ENCODE measurements at places on chromosomes 7 and 10.

GRCh38 chr10:25745976-25746375 lies 188.1 kb upstream of the MYO3A start:
- H3K4me1 ChIP-seq: no peaks in the 10 kb centered on the region
- H3K4me3 ChIP-seq: no peak overlapping the region
- H3K27me3 ChIP-seq: no peaks in the 10 kb centered on the region
- no peak overlapping the region for H3K27ac ChIP-seq
- no peaks in the 10 kb centered on the region for H3K36me3 ChIP-seq

GRCh38 chr10:3625959-3626751 lies 158.9 kb downstream of the KLF6 start:
- no peak overlapping the region for H3K27ac ChIP-seq
- H3K27me3 ChIP-seq: no peaks in the 10 kb centered on the region
- DNase-seq: no peak

- no peaks in the 10 kb centered on the region for H3K4me1 ChIP-seq
- no peak overlapping the region for H3K27ac ChIP-seq
- H3K4me3 ChIP-seq: no peak overlapping the region
- no peaks in the 10 kb centered on the region for H3K27me3 ChIP-seq
- DNase-seq: no peak
Observed at GRCh38 chr10:108249940-108250339, 1085.4 kb upstream of the SORCS1 start.

DNA sequence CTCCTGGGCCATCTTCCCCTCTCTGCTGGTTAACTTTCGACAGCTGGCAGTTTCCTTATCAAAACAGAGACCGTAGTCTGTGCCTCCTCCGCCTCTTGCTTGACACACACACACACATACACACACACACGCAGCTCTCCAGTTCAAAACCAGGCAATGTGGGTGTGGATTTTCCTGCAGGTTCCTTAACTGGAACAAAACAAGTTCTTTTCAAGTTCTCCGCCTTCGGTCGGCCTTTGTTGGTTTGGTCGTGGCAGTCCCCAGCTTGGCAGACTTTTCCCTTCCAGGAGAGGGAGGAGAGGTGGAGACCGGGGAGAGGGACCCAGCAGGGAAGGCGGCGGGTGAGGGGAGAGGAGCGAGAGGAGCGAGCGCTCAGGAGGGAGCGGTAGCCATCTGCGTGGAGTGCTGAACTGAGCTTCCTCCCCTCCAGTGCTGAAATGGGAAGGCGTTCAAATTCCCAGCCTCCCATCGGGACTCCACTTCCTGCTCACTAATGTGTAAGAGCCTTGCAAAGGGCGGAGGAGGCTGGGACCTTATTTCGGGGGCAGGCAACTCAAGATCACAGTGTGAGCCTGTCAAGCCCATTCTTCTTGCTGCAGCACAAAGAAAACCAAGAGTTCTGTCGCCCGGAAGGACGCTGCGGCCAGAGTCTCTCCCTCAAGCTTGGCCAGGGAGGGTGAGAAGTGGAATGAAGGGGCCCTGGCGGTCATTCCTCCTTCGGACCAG lies 120.6 kb downstream of the PRPF18 start:
- peaks cover 31% of the 10 kb centered on the region for H3K4me1 ChIP-seq
- no peak for DNase-seq
- H3K27me3 ChIP-seq: no peaks in the 10 kb centered on the region
- no peaks in the 10 kb centered on the region for H3K36me3 ChIP-seq
- H3K4me3 ChIP-seq: peak overlapping the region; percentile 39
- no peak overlapping the region for H3K27ac ChIP-seq

GRCh38 chr10:69789164-69789576 lies 12.5 kb upstream of the COL13A1 start:
- DNase-seq: no peak
- no peaks in the 10 kb centered on the region for H3K4me1 ChIP-seq
- H3K27me3 ChIP-seq: no peaks in the 10 kb centered on the region
- no peak overlapping the region for H3K4me3 ChIP-seq

GRCh38 chr7:100022621-100023020 lies 7.2 kb downstream of the ZKSCAN1 start:
- no peak overlapping the region for H3K4me3 ChIP-seq
- no peaks in the 10 kb centered on the region for H3K27me3 ChIP-seq
- no peak for DNase-seq
- no peaks in the 10 kb centered on the region for H3K36me3 ChIP-seq
- H3K4me1 ChIP-seq: peaks cover 32% of the 10 kb centered on the region

All from vagina (tissue), 2 donors.